Glutamatergic neuron (in vitro differentiated cells): ENCODE measurements at places on chromosomes 1 and 21. TPM values are rescaled to one million over a fixed set of nuclear protein-coding genes. Genes with fewer than 3 reads are reported as not detected.

LCE1D gene
- not detected for total RNA-seq

PGLYRP4 gene
- total RNA-seq: not detected

DNA sequence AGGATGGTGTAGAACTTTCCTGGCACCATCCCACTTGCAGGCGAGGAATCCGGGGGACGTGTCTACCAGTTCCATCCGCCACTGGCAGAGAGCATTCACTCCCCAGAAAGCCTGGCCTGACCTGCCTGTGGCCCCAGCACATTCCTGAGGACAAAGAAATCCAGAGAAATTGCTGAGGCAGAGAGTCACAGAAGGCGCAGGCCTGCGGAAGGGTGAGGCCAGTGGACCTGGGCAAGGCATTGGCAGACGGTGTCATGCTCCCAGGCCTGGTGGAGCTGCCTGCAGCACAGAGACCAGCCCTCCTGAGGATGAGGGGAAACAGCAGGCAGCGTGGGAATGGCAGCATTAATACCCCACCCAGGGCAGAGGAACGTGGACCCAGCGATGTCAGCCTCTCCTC is 81.2 kb upstream of the F3 start:
- DNase-seq: no peak

DNA sequence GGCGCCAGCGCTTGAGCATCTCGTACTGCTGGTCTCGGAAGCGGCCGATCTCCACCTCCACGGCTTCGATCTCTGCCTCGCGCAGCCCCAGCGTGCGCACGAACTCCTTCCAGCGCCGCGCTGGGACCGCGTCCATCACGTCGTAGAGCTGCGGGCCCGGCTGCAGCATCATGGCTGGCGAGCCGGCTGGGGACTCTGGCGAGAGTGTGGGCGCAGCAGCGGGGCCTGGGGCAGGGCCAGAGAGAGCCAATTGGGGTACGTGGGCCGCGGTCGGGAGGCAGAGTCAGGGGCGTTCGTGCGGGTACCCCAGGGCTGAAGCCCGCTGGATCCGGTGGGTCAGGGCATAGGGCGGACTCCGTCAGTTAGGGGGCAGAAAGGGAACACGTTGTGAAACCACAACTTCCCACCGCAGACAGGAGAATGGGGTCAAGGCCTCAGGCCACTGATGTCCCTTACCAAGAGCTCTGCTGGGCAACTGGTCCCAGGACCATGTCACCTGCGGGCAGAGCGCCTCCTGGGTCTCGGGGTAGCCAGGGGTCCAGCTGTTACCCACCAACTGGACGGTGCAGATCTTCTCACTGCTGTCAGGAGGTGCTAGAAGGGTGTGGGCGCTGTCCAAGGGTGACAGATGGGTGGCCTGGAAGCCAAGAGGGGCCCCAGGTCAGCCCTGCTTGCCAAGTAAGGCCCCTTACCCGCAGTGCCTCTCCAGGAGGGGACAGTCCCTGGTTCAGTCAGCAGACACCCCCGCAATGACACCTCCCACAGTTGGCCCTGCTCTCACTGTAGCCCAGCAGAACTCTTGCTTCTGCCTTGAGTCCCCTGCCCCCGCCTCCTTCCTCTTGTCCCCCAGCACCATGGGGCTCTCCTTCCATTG is 4.2 kb downstream of the TNFRSF25 start:
- DNase-seq: no peak

- no peak for DNase-seq
Observed at GRCh38 chr21:41141031-41141457, 26.9 kb upstream of the BACE2 start.
